ENCODE measurements at places on chromosomes 5 and 9.

DNA sequence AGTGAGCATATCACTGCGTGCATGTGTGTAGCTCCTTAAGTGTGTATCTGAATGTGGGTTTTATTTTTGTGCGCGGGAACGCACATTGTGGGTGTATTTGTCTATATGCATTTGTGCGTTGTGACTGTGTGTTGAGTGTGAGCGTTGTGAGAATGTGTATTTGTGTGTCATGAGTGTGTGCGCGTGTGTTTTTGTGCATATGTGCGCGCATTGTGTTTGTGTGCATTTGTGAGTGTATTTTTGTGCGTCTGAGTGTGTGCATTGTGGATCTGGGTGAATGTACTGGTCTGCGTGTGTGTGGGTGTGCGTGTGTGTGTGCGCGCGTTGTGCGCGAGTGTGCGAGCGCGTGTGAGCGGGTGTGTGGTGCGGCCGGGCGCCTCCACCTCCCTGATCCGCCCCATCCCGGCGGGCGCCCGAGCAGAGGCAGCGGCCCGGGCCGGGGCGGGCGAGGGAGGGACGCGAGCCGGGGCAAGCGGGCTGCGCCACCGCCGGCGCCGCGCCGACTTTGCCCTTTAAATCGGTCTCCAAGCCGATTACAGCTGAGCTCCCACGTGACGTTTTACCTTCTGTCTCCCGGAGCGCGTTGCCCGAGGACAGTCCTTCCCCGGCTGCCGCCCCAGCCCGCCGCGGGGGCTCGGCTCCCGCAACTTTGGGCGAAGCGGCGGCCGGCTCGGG lies at the start of gene RASGRF2:
RASGRF2 (plus strand) TSS at position 596 of the 675 bp plus-strand sequence. CDS start 376 bp downstream, outside the sequence.
- DNase-seq, result peak; percentile 83

- DNase-seq, result no peak
Measured at GRCh38 chr5:124582561-124582840, 163.9 kb downstream of the ZNF608 start.

DNA sequence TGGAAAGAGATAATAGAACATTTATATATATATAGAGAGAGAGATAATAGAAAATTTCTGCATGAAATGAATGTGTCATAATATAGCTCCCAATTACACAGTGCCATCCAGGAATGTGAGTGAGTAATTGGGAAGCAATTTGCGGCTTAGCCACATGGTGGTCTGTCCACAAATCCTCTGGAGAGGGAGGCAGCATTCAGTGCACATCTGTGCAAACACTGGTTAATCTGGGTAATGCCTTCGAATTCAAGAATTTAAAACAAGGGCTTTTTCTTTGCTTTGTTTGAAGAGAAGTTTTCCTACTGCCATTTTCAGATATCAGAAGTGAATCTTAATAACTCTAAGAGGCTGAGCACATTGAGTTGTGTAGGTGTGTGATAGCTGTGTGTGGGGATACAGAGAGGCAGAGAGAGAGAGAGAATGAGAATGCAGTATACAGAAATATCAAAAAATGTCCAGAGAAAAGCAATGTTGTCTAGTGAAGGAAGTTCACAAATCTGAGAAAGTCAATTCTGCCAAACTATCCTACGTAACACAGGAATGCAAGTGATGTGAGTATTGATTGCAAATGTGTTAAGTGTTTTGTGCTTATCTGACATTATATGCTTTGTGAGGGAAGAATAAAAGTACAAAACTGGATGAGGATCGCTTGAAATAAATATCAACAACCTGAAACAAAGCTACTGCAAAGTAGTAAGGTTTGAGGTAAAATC lies 134.6 kb downstream of the EDIL3 start:
- DNase-seq, result no peak

DNA sequence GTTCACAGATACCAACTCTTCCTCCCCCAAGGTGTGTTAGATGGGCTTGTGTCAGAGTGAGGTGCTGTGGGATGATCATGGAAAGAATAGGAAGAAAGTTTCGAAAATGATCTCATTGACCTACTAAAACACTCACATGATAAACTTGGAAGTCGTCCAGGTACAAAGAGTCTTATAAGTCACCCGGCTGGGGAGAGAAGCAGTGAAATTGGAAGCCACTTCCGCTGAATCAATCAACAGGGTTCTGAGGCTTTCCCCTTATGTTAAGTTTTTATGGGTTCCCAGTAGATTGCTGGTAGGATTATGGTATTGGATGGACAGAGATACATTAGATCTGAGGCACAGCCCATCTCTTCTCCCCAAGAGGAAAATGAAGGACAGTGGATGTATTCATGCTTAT lies 218.8 kb upstream of the MSX2 start:
- DNase-seq, result no peak

- no peak for DNase-seq
Measured at GRCh38 chr5:139104577-139105276, 93.4 kb downstream of the SIL1 start.

GRCh38 chr5:137220523-137220927 lies 278.6 kb downstream of the SPOCK1 start:
- peak; percentile 60 for DNase-seq
